ENCODE measurements at places on chromosomes 7 and 10.

DNA sequence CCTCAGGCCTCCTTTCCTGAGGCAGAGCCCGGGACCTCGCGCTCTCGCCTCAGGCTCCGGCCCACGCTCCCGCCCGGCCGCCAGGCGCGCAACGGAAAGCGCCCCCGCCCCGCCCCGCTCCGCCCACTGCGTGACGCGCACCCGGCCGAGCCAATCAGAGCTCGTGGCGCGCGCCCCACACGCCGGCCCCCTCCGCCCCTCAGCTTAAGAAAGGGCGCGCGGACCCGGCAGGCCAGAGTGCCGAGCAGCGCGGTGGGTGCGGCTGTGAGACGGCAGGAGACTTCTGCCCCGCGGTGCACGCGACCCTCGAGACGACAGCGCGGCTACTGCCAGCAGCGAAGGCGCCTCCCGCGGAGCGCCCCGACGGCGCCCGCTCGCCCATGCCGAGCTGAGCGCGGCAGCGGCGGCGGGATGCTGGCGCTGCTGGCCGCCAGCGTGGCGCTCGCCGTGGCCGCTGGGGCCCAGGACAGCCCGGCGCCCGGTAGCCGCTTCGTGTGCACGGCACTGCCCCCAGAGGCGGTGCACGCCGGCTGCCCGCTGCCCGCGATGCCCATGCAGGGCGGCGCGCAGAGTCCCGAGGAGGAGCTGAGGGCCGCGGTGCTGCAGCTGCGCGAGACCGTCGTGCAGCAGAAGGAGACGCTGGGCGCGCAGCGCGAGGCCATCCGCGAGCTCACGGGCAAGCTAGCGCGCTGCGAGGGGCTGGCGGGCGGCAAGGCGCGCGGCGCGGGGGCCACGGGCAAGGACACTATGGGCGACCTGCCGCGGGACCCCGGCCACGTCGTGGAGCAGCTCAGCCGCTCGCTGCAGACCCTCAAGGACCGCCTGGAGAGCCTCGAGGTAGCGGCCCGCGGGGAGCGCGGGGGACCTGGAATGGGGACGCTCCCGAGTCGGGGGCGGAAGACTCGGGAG is at the start of gene NPTX2:
Gene NPTX2 (plus strand): TSS at position 235 of the 909 bp plus-strand sequence. CDS start 177 bp downstream, at position 412.
- peak; percentile 58 for DNase-seq

- peak; percentile 30 for DNase-seq
Observed at GRCh38 chr7:40986351-40986873, 716.5 kb downstream of the INHBA start.

DNA sequence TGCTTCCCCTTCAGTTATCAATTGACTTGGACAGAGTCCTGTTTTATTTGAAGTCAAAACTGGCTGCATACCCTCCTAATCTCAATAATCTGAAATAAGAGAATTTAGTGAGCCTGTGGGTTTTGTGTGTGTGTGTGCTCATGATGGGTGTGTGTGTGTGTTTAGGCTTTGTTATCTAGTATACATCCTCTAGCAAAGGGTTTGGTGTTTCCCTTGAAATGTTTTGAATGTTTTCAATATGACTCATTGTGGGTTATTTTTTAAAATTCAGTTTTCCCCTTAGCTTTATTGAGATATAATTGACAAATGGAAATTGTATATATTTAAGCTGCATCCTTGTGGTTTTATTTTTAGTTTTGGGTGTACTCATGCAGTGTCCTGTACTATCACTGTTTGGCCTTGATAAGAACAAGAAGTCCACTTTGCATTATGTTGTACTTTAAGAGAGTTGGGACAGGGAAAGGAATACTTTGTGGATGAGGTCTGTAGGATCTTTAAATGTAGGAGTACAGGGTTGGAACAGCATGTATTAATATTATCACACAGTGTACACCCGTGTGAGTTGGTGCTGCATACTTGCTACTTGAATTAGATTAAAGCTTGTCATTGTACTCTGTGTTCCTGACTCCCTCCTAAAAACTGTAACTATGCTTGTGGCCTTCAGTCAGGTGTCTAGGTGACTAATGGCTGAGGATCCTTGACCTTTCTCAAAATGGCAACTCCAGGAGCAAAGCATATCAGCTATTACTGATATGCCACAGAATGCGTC is 58.3 kb downstream of the VCL start:
- no peak for DNase-seq

- peak; percentile 3 for DNase-seq
Observed at GRCh38 chr7:138097064-138097741, 20.9 kb downstream of the AKR1D1 start.

DNA sequence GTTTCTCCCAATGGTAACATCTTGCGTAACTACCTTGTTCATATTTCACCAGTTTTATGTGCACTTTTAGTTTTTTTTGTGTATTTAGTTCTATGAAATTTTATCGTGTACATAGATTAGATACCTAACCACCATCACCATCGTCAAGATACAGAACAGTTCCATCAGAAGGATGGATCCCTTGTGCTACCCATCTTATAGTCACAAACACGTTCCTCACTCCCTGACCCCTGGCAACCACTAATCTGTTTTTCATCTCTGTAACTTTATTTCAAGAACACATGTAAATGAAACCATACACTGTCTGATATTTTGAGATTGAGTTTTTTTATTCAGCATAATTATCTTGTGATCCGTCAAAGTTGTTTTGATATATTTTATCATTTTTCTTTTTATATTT is 29.9 kb downstream of the FANK1 start:
- DNase-seq: no peak

- no peak for DNase-seq
Observed at GRCh38 chr10:132937861-132938260, 4.5 kb downstream of the CFAP46 start.

DNA sequence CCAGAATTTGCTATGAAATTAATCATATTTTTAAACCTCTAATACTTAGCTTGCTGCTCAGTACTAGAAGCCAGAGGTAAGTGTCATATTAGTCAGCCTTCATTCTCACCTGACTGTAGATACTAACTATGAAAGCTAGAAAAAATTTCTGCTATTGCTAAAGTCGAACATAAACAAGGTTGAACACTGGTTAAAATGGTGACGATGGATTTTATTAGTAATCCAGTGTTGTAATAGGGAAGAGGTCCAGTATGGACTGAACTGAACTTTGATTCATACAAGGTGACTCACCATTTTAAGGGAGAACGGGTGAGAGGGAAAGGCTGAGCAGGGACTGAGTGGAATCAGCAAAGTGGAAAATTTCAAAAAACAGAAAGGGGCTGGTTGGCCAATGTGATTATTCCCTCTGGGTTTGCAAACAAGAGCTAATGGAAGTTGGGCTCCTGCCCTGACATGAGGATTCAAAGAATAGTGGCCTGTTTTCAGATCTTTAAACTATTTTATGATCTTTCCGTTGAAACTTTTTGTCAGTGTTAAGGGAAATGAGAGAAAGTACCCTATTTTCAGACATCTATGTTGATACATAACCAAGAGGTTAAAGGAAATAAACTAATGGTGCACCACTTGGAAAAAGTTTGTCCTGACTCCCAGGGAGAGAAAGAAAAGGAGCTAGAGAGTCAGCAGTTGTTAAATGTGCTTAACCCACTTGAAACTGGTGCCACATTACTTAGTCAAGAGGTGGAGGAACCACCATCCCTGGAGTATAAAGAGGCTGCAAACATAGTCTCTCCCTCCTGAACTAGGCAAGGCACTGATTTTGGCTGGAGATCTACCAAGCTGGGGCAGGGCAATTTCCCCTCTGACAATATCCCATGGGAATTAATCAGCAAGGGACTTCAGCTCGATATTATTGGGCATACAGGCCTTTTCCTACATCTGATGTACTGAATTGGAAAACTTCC is 15.3 kb upstream of the AKR1C1 start:
- DNase-seq: no peak

DNA sequence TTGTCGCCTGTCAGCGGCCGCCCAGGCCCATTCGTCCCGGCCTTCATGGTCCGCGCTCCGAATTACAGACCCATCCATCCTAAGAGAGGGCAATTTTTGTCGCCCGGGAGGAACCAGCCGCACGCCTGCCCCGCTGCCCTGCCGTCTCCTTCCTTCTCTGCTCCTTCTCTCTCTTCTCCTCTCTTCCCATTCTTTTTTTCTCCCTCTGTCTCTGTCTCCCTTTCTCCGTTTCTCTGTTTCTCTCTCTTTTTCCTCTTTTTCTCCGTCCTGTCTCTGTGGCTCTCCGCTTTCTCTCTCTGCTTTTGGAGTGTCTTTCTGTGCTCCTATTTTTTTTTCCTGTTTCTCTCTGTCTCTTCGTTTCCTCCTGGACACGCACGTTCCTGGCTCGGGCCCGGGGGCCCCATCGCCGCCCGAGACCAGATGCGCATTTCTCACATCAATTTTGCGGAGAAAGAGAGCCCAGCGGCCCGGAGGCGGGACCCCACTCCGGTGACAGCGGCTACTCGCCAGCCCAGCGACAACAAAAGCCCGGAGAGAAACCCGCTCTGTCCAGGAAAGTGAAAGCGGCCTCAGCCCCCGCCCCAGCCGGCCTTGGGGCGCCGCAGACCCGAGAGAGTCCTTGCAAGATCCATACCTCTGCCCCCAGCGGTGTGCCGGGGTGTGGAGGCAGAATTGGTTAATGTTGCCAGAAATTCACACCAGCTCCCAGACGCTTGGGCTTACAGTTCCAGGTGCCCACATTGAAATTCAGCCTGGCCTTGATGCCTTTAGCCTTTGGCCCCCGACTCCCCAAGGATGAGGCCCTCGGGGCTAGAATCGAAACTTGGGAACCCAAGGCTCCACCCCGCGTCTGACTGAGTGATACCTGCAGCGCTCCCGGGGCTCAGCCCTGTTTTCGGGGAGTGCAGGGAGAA is 4.1 kb downstream of the LBX1 start:
- DNase-seq: no peak

DNA sequence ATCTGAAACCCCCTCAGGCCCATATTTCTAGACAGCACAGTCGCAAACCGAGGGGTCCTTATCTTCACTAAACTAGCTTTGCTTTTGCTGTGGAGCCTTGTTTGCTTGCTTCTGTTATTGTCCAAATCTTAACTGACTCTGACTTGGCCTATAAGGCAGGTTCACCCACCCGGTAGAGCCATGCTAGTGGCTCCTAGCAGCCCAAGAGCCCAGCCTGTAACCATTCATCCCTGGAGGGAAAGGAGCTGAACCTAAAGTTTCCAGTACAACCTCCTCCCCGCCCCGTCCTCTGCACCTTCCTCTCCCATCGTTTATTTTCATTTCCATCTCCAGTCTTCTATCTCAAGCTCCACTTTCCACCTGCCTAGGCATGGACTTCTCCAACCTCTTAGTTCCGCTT is 345.7 kb downstream of the PTPRN2 start:
- no peak for DNase-seq

GRCh38 chr10:34157501-34157900 is 657.6 kb downstream of the PARD3 start:
- DNase-seq: no peak

DNA sequence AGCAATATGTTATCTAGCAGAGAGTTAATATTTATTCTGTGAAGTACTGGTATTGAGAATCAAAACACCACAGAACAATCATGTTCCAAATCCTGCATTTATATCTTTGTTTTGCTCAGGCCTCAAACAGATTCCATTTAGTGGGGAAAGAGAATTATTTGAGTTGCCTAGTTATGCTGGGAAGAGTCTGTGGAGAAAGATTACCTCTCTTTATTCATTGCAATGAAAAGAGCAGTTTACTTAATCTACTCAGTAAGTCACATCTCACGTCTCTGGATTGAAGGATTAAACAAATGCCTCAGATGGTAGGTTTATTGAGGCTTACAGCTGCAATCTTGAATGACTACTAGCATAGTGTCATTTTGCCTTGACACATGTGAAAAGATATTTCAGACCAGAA is 76.4 kb downstream of the RUNDC3B start:
- DNase-seq: no peak

- DNase-seq: no peak
Observed at GRCh38 chr10:58780476-58780875, 267.8 kb downstream of the BICC1 start.

DNA sequence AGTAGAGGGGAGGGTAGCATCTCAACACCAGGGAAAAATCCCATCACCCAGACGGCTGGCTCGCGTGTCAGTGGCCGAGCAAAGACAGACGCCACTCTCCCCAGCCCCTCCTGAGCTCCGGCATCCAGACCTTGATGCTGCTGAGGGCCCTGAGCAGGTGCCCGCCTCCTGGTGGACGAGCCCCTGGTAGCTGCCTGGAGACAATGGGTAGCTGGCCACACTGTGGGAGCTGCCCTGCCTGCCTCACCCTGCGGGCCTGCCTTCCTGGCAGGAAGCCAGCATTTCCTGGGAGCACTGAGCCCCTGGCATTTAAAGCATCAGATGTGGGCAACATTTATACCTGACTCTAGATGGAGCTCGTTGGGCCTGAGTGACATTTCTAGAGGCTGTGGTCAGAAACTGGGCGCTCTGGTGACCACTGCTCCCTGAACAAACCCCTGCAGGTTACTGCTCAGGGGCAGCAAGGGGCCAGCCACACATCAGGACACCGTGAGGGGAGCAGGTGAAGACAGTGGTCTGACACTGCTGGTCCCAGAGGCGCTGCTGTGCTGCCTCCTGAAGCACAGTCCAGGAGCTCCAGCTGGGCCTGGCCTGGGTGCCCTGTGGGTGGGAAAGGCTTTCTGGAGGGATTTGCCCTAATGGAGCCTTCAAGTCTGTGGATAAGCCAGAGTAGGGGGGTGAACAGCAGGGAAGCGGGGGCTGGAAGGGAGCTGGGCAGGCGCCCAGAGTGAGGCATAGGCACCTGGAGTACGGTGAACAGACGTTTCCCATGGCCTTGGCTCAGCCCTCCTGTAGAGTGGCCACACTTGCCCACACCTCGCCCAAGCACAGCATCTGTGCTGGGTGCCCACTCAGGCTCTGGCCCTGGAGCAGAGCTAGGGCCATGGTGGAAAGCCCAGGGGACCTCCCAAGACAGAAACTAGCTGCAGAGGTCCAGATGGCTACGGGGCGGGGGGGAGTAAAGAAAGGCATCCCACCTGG is 138.7 kb downstream of the MAPK8 start:
- no peak for DNase-seq

DNA sequence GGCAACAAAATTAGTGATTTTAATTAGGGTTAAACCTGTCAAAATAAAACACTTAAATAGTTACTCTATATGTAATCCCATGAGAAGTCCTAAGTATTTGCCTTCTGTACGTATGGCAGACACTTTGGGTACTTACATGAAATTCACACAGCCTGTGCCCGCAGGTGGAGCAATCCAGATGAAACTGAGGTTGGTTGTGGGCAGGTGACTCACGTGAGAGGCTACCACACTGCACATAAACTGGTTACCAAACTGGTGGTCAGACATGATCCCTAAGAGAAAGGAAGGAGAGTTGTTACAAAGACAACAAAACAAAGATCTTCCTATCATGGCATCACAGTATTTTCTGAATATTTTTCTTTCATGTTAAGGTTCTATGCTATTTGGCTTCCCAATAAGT is 156.1 kb downstream of the RELN start:
- no peak for DNase-seq

- no peak for DNase-seq
Observed at GRCh38 chr10:61750943-61751471, 88.3 kb downstream of the CABCOCO1 start.

- no peak for DNase-seq
Observed at GRCh38 chr10:32348297-32349198, 1.6 kb upstream of the EPC1 start.

DNA sequence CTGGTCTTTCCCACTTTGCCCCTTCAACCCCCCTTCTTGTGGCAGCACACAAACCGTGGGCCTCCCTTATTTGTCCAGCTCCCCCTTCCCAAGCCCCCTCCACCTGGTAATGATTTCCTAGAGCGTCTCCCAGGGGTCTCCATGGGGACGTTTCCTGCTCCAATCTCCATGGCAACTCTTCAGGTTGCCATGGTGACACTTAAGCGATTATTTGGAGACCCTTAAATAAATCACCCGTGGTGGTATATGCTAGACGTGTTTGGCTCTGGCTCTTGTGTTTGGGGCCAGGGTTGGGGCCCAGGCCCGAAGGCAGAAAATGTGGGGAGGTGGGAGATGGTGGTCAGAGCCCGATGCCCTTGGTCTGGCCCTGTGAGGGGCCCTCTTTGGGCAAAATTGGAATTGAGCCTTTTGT is 41.1 kb upstream of the DLG5 start:
- peak; percentile 85 for DNase-seq

Data from renal pelvis (tissue), 12 donors.